ENCODE measurements at places on chromosomes 12 and 14. TPM values are rescaled to one million over a fixed set of nuclear protein-coding genes. Genes with fewer than 3 reads are reported as not detected.
A peak's percentile ranks its signal among the peaks of the same experiment; 100 is the strongest.

The SLC8A3 gene
- total RNA-seq, result 0.62 TPM

The KCNC2 gene
- total RNA-seq, result 3.0 TPM

GRCh38 chr14:94317259-94317658 is 5.9 kb downstream of the SERPINA6 start:
- H3K27me3 ChIP-seq, result no peaks in the 10 kb centered on the region
- H3K27ac ChIP-seq, result no peak overlapping the region
- no peak overlapping the region for H3K4me3 ChIP-seq

DNA sequence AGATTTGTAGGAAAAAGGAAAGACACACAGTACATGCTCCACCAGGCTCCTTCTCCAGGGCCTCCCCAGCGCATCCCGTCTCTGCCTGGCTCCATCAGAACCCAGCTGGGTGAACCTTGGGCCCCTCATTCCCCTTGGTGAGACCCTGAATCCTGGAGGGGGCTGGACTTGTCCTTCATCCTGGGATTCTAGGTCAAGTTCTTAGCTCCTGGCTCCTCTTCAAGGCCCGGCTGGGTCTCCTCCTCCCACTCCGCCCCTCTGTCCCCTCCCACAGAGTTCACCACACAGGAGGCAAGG is 49.2 kb downstream of the PSMA6 start:
- H3K27me3 ChIP-seq, result no peaks in the 10 kb centered on the region
- H3K4me3 ChIP-seq, result no peak overlapping the region
- no peaks in the 10 kb centered on the region for H3K36me3 ChIP-seq

The TAS2R43 gene
- total RNA-seq, result 3.6 TPM

DNA sequence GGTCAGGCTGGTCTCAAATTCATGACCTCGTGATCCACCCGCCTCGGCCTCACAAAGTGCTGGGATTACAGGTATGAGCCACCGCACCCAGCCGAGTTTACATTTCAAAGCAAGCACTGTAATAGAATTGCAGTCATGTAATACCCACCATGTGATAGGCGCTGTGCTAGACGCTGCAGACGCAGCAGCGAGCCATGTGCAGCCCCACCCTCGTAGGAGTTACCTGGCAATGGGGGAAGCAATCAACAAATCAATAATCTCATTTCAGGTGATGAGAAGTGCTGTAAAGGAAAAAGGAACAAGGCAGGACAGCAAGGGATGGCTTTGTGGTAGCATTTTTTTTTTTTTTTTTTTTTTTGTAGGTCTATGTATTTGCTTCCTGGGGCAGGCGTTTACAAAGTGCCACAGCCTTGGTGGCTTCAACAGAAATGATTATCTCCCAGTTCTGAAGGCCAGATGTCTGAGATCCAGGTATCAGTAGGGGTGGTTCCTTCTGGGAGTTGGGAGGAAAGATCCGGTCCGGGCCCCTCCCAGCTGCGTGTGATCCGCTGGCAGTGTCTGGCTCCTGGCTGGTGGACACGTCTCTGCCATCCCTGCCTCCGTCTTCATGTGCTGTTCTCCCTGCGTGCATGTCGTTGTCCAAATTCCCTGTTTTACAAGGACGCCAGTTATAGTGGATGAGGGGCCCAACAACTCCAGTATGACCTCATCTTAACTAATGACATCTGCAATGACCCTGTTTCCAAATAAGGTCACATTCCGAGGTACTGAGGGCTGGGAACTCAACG is 72.8 kb downstream of the TNFAIP2 start:
- DNase-seq, result no peak
- H3K27ac ChIP-seq, result no peak overlapping the region
- no peaks in the 10 kb centered on the region for H3K36me3 ChIP-seq
- no peaks in the 10 kb centered on the region for H3K4me1 ChIP-seq
- no peak overlapping the region for H3K4me3 ChIP-seq
- no peaks in the 10 kb centered on the region for H3K27me3 ChIP-seq

- H3K36me3 ChIP-seq, result no peaks in the 10 kb centered on the region
- H3K27me3 ChIP-seq, result no peaks in the 10 kb centered on the region
- DNase-seq, result no peak
- H3K27ac ChIP-seq, result no peak overlapping the region
- no peaks in the 10 kb centered on the region for H3K4me1 ChIP-seq
Measured at GRCh38 chr12:126807312-126807865, 1459.6 kb upstream of the TMEM132C start.

The GALNT8 gene
- total RNA-seq, result 5.1 TPM

DNA sequence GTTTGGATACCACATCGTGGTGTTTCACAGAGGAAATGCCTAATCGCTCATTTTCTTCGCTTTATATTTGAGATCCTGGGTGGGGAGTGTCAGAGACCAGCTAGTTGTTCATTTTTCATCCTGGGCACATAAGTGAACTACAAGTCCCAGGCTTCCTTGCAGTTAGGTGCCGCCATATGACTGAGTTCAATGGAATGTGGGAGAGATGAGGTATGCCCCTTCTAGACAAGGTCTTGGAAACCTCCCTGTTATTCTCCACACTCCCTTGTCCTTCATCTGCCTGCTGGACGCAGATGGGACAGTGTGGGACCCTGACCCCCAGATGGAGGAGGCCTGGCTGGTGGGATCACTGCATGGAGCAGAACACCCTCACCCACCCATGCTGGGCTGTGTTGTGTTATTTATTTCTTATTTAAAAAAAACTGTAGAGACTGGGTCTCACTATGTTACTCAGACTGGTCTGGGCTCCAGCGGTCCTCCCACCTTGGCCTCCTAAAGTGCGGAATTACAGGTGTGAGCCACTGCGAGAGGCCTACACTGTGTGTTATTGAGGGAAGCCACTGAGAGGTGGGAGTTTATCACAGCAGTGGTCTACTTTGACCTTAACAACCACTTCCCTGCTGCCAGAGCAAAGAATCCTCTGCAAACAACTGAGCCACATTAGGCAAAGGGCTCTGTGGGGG is 42.9 kb upstream of the VRK1 start:
- no peak for DNase-seq
- H3K27me3 ChIP-seq, result peaks cover 13% of the 10 kb centered on the region
- no peaks in the 10 kb centered on the region for H3K36me3 ChIP-seq
- H3K4me3 ChIP-seq, result no peak overlapping the region

GRCh38 chr12:109878749-109879148 is 1.6 kb downstream of the GLTP start:
- H3K27me3 ChIP-seq, result no peaks in the 10 kb centered on the region
- H3K4me3 ChIP-seq, result peak overlapping the region; percentile 78
- peaks cover 10% of the 10 kb centered on the region for H3K4me1 ChIP-seq
- H3K27ac ChIP-seq, result peak overlapping the region; percentile 82
- H3K36me3 ChIP-seq, result no peaks in the 10 kb centered on the region
- no peak for DNase-seq

GRCh38 chr14:60183741-60184140 is 18.5 kb upstream of the DHRS7 start:
- no peaks in the 10 kb centered on the region for H3K4me1 ChIP-seq
- no peaks in the 10 kb centered on the region for H3K36me3 ChIP-seq
- no peaks in the 10 kb centered on the region for H3K27me3 ChIP-seq
- no peak for DNase-seq

GRCh38 chr14:33061667-33062325 is 123.1 kb downstream of the NPAS3 start:
- no peaks in the 10 kb centered on the region for H3K4me1 ChIP-seq
- no peaks in the 10 kb centered on the region for H3K36me3 ChIP-seq
- H3K27ac ChIP-seq, result no peak overlapping the region

DNA sequence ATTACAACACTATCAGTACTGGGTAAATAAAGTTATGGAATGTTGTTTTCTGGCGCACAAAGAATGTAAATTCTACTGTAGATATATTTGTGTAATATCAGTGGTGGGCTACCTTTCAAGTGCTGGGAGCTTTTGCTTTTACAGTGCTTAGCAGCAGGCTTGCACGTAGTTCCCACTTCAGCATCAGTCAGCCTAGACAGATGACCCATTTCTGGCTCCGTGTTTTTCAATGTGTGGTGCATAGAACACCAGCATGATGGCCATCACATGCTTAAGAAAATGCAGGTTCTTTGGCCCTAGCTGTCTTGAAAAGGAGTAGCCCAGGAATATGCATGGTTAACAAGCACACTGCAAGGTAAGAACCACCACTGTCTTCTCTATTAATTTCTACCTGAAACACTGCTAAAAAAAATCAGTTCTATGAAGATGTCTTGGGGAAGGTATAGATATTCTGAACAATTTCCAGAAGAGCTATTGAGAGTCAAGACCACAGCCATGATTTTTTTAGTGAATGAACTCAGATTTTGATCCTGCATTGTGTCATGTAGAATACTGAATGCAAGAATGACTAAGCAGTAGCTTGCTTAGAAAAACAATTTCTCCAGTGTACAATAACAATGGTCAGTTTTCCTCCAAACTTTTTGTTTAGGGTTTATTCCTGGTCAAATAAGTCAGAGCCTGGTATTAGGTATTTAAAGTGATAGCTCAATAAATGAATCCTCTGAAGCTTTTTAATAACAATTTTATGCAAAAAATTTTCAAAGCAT is 195.7 kb downstream of the AKAP6 start:
- no peaks in the 10 kb centered on the region for H3K36me3 ChIP-seq
- no peak for DNase-seq
- H3K4me3 ChIP-seq, result no peak overlapping the region
- no peak overlapping the region for H3K27ac ChIP-seq

DNA sequence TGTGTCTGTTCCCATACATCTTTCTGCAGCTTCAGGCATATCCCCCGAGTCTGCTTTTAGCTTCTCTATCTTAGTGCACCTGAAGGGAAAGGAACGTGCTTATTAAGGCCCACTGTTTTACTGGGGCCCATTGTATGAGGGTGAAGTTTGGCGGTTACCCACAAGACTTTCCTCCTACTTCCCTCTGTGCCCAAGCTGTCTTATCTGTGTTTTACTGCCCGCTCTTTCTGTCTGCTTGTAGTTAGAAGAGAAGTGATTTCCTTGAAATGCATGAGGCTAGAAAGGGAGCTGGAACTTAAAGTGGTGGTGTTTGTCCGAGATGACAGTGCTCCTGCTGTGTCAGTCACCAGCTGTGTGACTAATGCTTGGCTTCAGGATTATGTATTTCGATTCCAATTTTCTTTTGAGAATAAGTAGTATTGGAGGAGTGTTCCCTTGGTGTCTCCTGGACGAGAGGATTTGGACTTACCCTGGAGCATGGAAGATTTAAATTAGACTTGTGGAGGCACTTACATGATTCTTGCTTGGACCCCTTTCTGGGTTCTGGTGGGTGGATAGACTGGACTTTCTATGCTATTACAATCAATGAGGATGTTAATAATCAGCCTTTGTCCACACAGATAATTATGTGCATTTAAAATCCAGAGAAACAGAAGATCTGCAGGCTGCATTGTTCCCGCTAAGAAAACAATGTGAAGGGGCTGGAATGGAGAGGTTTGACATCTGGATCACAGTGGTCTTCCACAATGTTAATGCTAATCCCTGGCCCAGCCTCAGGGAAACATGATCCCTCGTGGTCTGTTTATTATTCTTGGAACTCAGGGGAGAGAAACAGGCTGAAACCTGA is 13.9 kb upstream of the KRT86 start:
- no peaks in the 10 kb centered on the region for H3K36me3 ChIP-seq
- H3K27me3 ChIP-seq, result peaks cover 1% of the 10 kb centered on the region
- H3K4me1 ChIP-seq, result no peaks in the 10 kb centered on the region
- H3K4me3 ChIP-seq, result no peak overlapping the region

DNA sequence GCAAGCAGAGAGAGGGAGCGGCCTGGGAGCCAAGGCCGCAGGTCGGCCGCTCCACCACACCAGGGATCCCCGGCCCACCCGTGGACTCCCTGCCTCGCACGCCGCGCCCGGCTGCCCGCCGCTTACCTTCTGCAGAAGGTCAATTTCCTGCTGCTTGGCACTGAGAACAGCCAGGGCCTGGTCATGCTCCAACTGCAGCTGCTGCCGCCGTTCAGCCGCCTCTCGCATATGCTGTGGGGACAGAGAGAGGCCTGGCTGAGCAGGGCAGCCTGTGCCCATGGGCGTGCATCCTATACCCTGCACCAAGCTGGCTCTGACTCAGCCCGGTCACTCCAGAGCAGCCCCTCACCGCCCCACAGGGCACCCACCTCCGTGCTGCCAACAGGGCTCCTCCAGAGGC is 141.1 kb downstream of the PIWIL1 start:
- no peak overlapping the region for H3K27ac ChIP-seq
- no peaks in the 10 kb centered on the region for H3K36me3 ChIP-seq
- H3K27me3 ChIP-seq, result no peaks in the 10 kb centered on the region
- DNase-seq, result no peak
- no peaks in the 10 kb centered on the region for H3K4me1 ChIP-seq
- no peak overlapping the region for H3K4me3 ChIP-seq

The ASB2 gene
- 17.4 TPM for total RNA-seq

DNA sequence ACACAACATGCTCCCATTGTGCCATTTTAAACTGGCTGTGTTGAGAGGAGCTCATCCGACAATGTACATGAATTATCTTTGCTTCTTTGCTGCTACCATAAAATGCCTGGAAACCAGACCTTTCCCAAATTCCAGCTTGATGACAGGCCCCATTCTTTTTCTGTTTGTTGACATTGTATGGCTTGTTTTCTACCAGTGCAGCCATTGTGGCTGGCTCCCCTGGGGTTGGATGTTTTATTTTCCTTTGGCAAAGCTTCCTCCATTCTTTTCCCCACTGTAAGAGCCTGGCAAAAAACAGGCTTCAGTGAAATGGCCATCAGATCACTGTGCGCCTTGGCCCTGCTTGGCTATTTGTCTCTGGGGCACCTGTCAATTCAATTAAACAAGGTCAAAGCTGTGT is 532.5 kb downstream of the VRK1 start:
- H3K4me1 ChIP-seq, result no peaks in the 10 kb centered on the region
- H3K4me3 ChIP-seq, result no peak overlapping the region
- DNase-seq, result no peak
- no peak overlapping the region for H3K27ac ChIP-seq
- no peaks in the 10 kb centered on the region for H3K36me3 ChIP-seq

The OASL gene
- total RNA-seq, result 0.14 TPM

The C14orf39 gene
- total RNA-seq, result 0.41 TPM

DNA sequence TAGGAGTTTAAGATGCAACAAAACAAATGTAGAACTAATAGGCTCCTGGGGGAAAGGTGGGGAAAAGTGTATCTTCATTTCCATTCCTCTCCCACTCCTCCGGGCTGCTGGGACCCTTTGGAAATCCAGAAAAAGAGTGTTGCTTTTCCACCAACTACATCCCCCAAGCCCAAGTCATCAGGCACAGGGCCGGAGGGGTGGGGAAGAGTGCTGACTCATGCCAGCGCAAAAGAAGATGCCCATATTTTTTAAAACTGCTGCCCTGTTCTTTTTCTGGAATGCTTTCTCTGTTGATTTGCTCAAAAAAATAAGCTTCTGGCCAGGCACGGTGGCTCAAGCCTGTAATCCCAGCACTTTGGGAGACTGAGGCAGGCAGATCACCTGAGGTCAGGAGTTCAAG is 70.9 kb downstream of the TBK1 start:
- DNase-seq, result no peak
- H3K36me3 ChIP-seq, result no peaks in the 10 kb centered on the region
- no peaks in the 10 kb centered on the region for H3K4me1 ChIP-seq
- no peak overlapping the region for H3K27ac ChIP-seq
- H3K4me3 ChIP-seq, result no peak overlapping the region
- H3K27me3 ChIP-seq, result no peaks in the 10 kb centered on the region

- H3K27ac ChIP-seq, result no peak overlapping the region
- no peaks in the 10 kb centered on the region for H3K36me3 ChIP-seq
- H3K4me1 ChIP-seq, result no peaks in the 10 kb centered on the region
- H3K27me3 ChIP-seq, result no peaks in the 10 kb centered on the region
Measured at GRCh38 chr12:5584412-5585175, 152.7 kb downstream of the NTF3 start.

- DNase-seq, result no peak
- H3K36me3 ChIP-seq, result no peaks in the 10 kb centered on the region
- H3K27me3 ChIP-seq, result no peaks in the 10 kb centered on the region
- H3K4me1 ChIP-seq, result no peaks in the 10 kb centered on the region
- H3K27ac ChIP-seq, result no peak overlapping the region
Measured at GRCh38 chr14:90539996-90540395, 143.2 kb downstream of the CALM1 start.
